ENCODE measurements at places on chromosomes 2 and 18.
A peak's percentile ranks its signal among the peaks of the same experiment; 100 is the strongest.

- no peak for DNase-seq
Measured at GRCh38 chr2:946073-946948, 4.3 kb upstream of the SNTG2 start.

DNA sequence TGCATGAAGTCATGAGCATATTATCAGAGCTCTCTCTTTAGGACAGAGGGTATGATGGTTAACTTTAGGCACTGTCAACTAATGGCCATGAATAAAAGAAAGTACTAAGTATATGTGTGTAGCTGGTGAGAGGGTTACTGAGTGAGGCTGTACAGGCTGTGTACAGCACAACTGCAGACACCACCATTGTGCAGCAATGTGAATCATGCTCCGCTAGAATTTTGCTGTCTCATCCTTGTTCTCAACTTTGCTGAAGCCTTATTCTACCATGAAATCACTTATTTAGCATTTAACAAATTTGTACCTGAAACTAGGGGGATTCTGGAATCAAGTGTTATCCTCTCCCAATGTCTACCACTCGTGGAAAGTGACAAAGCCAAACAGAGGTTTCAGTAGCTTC, 414.9 kb downstream of the PLCL1 start:
- DNase-seq: no peak

DNA sequence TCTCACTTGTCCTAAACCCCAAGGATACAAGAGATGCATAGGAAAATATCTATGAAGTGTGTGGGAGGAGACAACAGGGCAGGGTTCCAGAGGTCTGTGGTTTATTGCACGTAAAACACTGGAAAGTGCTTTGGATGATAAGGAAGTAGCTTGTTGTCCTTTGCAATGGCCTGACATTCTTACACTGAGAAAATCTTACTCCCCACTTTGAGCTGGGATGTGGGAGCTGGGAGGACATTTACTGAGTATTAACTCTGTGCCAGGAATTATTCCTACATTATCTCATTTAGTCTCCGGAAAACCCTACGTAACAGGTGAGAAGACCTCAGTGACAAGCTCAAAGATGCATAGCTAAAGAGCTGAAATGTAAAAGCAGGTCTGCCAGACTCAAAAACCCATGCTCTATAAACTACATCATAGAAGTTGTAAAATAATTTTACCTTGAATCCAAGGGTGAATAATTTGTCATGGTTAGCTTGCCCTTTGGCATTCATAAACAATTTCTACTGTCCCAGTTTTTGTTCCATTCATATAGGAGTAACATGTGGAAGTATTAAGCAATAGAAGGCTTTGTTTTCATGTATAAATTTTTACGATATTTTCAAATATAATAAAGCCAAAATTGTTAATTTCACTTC, 9.2 kb upstream of the GALNT3 start:
- DNase-seq: no peak

DNA sequence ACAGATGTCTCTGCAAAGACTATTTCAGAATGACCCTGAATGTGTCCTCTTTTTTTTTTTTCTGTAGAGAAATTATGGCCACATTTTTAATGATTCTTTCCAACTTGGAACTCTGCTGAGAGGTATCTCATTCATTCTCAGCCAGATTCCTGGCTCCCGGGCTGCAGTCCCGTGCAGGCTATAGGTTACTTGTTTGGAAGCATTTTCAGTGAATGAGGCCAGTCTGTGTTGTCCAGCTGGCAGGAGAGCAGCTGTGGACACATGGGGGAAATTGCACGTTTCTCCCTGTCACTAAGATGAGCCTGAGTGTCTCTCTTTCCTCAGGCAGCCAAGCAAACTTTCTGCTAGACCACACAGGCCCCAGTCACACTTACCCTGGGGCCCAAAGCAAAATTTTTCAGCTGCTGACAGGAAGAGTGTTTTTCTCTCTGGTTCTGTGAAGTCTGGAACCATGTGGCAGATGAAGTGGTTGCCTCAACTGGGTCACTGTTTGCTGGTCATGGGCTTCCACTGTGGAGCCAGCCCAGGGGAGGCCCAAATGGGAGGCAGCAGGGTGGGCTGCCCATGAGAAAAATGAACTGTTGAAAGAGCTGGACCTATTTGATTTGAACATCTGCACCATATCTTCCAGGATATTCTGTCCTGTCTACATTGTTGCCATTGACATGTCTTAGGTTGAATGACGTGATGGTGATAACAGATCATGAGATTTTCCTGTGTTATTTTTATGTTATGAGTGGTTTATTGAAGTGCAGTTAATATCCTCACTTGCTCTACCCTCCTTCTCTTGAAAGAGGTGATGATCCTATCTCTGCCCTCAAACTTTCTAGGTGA, 431.2 kb downstream of the LPIN1 start:
- DNase-seq: peak; percentile 92

GRCh38 chr2:165811592-165812370, 17.7 kb upstream of the GALNT3 start:
- DNase-seq: no peak

- no peak for DNase-seq
Measured at GRCh38 chr2:86542814-86543213, 20.4 kb downstream of the CHMP3 start.

GRCh38 chr2:146246736-146247523, 1597.9 kb upstream of the ACVR2A start:
- no peak for DNase-seq

DNA sequence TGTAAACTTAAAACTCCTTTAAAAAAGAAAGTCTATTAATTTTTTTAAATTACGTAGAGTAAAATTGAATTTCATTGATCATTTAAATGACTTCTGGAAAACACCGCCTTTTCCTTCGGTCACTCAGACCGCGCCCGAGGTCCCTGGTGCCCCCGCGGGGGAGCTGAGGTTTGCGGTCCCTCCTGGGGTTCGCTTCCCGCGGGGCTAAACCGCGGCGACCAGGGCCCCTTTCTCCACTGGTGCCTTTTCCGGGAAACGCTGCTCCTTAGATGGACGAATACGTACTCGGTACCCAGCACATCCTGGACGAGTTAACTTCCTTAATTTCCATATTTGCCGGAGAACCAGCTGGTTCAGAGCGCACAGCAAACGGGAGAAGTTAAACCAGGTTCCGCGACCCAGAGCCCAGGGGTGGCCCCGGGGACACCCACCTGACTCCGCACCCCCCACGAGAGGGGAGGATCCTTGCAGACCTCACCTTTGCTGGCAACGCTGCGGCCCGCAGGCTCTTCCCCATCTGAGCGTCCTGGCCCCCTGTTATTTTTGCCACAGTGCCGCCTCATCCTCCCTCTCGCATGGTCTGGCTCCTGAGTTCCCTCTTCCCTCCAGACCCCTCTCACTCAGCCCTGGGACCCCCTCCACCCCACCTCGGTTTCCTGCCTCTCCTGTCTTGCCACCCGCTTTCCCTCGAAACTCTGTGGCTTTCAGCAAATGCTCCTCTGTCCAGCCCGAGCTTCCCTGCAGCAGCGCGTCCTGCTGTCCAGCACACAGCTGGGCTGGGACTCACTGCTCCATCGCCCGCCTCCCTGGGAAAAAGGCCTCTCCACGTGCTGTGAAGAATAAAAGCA, 420.0 kb upstream of the MYT1L start:
- no peak for DNase-seq

DNA sequence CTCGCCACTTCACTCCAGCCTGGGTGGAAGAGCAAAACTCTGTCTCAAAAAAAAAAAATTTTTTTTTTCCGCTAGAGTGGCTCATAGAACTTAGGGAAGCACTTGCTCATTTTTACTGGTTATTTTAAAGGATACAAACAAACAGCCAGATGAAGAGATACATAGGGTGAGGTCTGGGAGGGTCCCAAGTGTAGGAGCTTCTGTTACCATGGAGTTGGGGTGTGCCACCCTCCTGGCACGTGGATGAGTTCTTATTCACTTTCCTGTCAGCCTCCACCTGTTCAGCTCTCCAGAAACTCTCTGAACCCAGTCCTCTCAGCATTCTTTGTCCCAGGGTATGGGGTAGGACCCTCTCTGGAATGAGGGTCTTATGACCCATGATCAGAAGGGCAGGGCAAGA, 4.9 kb upstream of the MAT2A start:
- no peak for DNase-seq

DNA sequence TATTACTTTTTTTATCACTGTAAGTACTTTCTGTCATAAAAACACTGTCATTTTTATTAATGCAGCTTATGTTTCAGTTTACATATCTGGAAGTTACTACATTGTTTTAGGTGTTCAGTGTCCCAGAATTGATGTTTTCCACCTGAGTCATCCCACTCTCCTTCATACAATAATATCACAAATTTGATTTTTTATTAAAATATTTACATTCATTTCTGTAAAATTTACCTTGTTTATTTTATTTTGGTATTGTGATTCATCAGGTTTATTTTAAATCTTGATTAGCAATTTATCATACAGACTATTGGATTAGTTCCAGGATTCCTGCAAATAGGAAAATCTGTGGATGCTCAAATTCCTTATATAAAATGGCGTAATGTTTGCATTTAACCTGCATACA, 1662.9 kb downstream of the SUCLG1 start:
- no peak for DNase-seq

DNA sequence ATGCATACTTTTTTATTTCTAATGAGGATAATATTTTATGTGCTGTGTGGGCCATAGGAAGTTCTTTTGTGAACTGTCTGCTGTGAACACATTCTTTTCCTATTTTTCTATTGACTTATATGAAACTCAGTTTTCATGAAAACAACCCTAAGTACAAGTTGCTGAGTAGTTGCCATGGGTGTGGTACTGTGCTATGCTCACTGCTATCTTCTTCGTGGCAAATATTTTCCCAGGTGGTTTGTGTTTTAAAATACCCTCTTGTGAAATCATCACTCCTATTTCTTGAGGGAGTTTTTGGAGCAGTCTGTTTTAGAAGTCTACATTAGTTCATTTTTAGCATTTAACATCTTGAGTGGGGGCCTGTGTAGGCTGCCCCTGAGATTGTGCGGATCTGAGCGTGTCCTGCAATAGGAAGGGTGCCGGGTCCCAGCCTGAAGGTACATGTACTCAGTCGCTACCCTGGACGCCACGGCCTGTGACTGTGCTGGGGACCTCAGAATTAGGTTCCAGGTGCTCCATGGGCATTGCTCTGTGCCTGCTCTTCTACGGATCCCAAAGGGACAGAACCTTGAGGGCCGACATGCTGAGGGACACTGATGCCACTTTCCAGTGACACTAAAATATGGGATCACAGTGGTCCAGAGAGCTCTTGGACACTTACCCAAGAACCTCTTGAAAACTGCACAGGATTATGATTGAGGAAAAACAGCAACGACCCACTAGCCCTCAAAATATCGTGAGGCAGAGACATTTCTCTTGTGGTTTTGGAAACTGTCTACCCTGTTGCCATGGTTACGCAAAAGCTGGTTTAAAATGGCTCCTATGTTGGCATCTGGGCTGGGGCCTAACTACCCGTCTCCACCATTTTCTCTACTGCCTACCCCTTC, 480.4 kb downstream of the TGIF1 start:
- DNase-seq: no peak

DNA sequence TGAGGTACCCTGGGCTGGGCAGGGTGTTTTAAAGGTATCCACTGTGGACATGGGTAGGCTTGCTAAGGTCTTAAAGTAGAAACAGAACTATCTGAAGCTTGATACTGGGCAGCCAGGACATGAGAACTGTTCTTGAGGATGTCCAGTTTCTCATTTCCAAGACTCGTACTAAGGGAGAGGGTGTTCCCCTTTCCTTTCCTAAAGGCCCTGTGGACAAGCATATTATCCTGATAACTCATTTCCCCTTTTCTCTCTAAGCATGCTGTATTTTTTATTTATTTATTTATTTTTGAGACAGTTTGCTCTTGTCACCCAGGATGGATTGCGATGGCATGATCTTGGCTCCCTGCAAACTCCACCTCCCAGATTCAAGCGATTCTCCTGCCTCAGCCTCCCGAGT, 273.6 kb downstream of the PRKCE start:
- no peak for DNase-seq

- DNase-seq: no peak
Measured at GRCh38 chr2:9750224-9751215, 92.8 kb upstream of the TAF1B start.

GRCh38 chr2:974502-974901, 23.9 kb downstream of the SNTG2 start:
- DNase-seq: no peak

DNA sequence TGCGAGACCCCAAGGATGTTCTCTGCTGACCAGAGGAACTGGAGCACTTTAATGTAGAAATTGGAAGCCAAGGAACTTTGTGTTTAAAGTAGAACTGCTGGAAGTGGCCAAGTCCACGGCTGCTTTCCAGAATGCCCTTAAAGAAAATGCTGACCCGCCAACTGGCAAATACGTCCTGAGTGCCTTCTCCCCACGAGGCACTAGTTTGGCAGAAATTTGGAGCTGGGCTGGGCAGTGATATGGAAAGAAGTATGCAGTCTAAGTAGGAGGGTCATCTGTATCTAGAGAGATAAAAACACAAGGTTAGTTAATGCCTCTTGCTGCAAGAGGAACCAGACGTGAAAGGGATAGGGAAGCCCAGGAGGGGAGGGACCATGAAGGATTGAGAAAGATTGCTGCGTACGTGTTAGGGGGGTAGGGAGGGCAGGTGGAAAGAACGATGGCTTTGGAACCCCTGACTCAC, 59.3 kb upstream of the RFX8 start:
- no peak for DNase-seq

GRCh38 chr2:62854600-62855514, 149.3 kb downstream of the EHBP1 start:
- DNase-seq: no peak

- DNase-seq: no peak
Measured at GRCh38 chr2:215262741-215263362, 49.0 kb upstream of the ATIC start.

- no peak for DNase-seq
Measured at GRCh38 chr18:31965316-31965970, 22.5 kb upstream of the TRAPPC8 start.

DNA sequence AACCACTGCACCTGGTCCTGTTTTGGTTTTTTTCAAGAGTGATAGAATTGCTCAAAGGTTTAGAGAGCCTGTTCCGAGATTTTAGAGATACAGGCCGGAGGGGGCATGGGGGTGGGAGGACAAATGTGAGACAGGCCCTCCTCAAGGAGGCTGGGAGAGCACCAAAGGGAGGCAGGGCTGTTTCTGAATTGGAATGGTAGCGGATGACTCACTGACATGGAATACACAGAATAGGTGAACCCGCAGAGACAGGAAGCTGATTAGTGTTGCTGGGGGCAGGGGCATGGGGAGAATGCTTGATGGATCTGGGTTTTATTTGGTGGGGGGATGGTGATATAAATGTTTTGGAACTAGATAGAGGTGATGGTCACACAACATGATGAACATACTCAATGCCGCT, 111.0 kb upstream of the MGAT5 start:
- DNase-seq: no peak

GRCh38 chr18:80034068-80034851, at the start of gene RBFA:
Gene RBFA, plus strand, starts transcription at chr18:80034434. Its CDS starts 62 bp downstream, at chr18:80034496.
- DNase-seq: peak; percentile 100

GRCh38 chr18:13612196-13612997, 114.0 kb downstream of the FAM210A start:
- DNase-seq: no peak

GRCh38 chr2:11738589-11739436, 7.6 kb upstream of the LPIN1 start:
- no peak for DNase-seq
